Bronchus fibroblast of lung (primary cell): ENCODE measurements at places on chromosomes 5 and 9. TPM values are rescaled to one million over a fixed set of nuclear protein-coding genes. Genes with fewer than 3 reads are reported as not detected.

NCS1 gene
- total RNA-seq: 32.1 and 32.4 TPM in 2 replicates

RASGRF2 gene
- total RNA-seq: 4.9 and 5.7 TPM in 2 replicates

RAB14 gene
- total RNA-seq: 11.3 and 12.9 TPM in 2 replicates

PKD2L2 gene
- total RNA-seq: not detected in 2 replicates

CREBRF gene
- total RNA-seq: 1.3 and 3.0 TPM in 2 replicates

GFI1B gene
- under 0.01 TPM in 1 of 2 replicates, not detected in the other for total RNA-seq

CBY3 gene
- total RNA-seq: not detected in 2 replicates

RMRP gene
- total RNA-seq: 46,048 and 56,930 TPM in 2 replicates

COL5A1 gene
- total RNA-seq: 74.3 and 74.5 TPM in 2 replicates
